ENCODE measurements at places on chromosomes 13 and 19.

DNA sequence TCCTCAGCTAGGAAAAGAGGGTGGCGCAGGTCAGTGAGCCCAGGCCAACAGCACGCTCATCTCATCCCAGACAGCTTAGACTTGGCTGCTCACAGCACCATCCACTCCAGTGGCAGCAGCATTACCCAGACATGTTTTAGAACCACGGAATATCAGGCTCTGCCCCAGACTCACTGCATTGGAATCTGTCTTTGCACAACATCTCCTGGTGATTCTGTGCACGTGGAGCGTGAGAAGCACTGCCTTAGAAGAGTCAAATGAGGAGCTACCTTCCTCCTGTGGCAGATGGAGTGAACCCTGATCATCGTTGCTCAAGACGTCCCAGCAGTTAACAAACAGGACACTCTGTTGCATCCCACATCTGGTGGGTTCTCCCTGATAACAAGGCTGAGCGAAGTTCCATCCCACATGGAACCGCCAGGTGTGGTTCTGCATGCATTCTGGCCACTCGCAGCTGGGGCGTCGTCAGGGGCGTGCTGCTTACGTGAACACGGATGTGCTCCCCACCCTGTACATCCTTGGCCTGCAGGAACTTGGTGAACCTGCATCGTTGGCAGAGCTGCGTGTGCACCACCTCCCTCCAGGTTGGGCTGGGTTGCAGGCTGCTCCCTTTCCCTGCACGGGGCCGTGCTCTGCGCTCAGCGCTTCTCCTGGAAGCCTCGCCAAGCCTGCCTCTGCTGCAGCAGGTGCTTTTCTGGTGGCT is 25.2 kb upstream of the ATP11A start:
- no peak for DNase-seq

DNA sequence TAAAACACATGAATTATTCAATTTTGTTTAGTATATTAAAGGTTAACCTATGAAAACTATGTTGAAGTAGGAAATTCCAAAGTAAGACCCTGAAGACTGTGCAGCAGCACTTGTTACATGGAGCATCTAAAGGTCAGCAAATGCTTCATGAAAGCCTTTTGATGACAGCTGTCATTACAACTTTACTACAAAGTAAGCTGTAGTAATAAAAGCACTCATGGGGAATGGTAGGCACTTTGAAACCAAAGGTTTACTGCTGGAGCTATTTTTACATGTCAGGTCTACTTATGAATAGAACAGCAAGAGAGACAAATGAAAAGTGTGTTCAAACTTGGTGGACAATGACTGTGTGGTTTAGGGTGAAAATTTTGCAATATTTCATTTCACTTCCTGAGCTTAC is 672.5 kb upstream of the PCDH20 start:
- no peak for DNase-seq

DNA sequence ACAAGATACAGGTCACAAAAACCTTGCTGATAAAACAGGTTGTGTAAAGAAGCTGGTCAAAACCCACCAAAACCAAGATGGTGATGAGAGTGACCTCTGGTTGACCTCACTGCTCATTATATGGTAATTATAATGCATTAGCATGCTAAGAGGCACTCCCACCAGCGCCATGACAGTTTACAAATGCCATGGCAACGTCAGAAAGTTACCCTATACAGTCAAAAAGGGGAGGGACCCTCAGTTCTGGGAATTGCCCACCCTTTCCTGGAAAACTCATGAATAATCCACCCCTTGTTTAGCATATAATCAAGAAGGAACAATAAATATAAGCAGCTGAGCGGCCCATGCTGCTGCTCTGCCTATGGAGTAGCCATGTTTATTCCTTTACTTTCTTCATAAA is 434.1 kb downstream of the ZNF536 start:
- DNase-seq, result no peak

DNA sequence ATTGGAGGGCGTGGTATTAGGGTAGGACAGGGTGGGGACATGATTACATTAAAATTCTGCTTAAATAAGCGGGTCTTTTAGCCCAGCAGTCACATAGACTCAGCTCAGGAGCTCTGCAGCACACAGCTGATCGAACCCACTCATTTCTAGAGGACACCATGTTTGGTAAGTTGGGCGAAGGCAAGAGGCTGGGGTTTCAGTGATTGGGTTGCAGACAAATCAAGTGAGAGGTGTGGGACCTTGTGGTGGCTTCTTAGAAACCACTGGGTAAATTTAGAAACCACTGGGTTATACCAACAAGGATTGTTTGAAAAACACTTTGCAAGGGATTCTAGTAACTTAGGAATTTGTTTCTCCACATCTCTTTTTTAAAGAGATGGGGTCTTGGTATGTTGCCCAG is at the start of gene LEUTX:
Gene LEUTX (plus strand): TSS at position 92 of the 400 bp plus-strand sequence. CDS start 67 bp downstream, at position 159.
- DNase-seq, result no peak

DNA sequence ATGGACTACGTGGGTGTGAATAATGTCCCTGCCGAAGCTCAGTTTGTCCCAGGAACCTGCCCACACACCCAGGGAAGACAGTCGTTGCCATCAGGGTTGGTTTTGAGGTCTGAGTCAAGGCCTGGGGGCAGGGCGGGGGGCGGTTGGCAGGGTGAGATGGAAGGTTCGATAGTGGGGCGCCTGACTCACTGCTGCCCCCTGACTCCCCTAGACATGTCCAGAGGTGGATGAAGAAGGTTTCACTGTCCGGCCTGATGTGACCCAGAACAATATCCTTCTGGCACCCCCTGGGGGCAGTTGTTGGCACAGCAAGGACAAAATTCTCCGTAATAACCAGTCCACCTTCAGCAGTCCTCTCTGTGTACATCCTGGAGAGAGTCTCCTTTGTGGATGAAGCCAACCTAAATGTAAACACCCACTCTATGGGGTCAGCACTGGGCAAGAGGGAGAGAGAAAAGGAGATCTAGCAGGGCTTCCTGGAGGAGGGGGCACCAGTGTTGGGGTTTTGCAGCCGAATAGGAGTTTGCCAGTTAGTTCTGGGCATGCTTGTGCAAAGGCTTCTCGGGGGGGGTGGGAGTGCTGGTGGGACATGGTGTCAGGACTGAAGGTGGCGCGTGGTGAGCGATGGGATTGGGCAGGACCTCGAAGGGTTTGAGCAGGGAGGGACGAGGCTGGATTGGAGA is 19.6 kb upstream of the B3GNT3 start:
- no peak for DNase-seq

DNA sequence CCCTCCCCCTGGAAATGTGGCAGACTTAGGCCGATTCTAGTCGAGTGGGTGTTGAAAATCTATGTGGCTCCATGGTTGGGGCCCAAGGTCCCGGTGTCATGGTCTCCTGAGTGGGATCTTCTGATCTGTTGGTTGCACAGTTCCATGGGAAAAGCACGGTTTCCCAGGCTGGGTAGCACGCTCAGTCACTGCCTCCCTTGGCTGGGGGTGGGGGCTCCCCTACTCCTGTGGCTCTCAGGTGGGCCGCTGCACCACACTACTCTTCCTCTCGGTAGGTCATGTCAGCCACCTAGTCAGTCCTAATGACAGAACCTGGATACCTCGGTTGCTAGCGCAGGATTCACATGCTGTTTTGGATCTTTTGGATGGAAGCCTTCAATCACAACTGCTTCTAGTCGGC is 247.0 kb downstream of the SPRY2 start:
- DNase-seq, result no peak

GRCh38 chr19:29712744-29713516 is 2.1 kb downstream of the C19orf12 start:
- no peak for DNase-seq

- no peak for DNase-seq
Observed at GRCh38 chr13:92994056-92994455, 232.6 kb upstream of the GPC6 start.

GRCh38 chr13:44359983-44360375 is 13.6 kb upstream of the SERP2 start:
- no peak for DNase-seq

DNA sequence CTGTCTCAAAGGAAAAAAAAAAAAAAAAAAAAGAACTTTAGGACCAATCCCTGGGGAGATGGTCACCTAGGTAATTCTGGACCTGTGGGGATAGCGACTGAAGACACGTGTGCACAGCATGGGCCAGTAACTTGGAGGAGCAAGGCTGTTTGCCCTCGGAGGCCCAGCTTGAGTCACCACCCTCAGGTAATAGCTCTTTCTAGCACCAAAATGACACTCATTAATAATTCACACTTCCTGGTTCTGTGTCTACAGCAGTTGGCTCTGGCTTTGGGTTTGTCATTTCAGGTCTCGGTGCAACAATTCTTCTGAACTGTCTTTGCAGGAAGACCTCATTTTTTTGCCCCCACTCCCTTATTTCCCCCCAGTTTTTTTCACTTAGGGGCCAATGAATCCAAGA is 3.9 kb upstream of the ATP11A start:
- DNase-seq, result no peak

GRCh38 chr13:106569233-106570095 is 1.5 kb upstream of the ARGLU1 start:
- no peak for DNase-seq

- DNase-seq, result no peak
Observed at GRCh38 chr19:41318696-41319499, 8.9 kb downstream of the CCDC97 start.

DNA sequence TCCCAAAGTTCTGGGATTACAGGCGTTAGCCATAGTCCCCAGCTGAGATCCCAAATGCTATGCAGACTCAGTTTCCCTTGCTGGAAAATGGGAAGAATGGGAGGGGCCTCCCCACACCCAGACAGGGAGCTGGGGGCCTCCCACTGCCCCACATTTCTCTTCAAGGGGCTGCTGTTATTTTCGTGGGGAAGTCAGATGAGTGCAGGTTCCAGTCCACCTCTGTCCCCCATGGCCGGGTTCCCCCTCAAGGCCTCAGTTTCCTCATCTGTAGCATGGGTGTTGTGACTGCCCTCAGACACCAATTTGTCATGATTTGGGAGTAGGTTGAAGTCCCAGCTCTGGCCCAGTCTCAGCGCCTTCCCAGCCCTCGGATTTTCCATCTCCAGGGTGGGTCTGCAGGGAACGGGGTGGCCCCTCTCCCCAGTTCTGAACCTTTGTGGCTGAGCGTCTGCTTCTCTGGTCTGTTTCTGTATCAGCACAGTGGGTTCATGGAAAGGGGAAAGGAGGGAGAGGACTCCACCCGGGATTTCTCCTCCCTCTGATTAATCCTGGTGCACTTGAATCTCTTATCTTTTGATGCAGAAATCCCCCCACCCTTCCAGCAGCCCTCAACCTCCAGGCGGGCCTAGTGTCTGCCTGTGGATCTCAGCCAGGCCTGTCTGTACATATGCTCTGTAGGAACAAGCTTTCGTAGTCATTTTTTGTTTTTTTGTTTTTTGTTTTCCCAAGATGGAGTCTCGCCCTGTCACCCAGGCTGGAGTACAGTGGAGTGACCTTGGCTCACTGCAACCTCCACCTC is 12.2 kb downstream of the NFIC start:
- no peak for DNase-seq

DNA sequence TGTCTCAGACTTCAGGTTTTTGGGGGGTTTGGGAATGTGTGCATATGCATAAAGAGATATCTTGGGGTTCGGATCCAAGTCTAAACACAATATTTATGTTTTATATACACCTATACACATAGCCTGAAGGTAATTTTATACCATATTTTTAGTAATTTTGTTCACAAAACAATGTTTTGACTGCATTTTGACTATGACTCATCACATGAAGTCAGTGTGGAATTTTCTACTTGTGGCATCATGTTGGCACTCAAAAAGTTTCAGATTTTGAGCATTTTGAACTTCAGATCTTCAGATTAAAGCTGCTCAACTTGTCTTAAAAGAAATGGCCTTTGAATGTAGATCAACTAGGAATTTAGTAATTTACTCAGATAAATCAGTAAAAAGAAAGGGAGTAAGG is 712.9 kb upstream of the GPC6 start:
- DNase-seq, result no peak

Measured in posterior cingulate gyrus (tissue), 11 donors.